ENCODE measurements at places on chromosomes 5 and 9.
A peak's percentile ranks its signal among the peaks of the same experiment; 100 is the strongest.

DNA sequence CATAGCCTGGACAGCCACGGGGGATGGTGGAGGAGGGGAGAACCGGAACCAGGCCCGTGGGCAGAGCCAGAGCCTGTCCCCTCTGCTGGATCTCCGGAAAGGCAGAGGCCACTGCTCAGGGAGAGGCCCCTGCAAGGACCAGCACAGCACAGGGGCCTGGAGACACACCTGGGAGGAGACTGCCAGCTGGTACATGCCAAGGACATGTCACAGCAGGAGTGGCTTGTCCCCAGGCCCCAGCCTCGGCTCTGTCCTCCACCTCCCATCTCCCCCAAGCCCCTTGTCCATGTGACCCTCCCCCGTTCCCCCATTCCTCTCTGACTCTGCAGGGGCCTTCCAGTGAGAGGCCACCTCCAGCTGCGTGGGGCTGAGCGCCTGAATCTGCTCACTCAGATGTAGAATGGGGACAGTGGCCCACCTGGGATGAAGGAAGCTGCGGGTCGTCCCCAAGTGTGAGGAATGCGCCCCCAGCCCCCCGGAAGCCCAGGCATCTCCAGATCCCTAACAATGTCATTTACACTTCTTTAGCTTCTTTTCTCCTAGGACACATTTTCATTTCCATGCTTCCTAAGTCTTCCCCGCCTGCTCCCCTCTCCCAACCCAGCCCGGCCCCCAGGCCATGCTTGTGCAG, 349.6 kb upstream of the IRX2 start:
- DNase-seq, result no peak

GRCh38 chr5:40681363-40682153, 1.8 kb downstream of the PTGER4 start:
- DNase-seq, result peak; percentile 55

DNA sequence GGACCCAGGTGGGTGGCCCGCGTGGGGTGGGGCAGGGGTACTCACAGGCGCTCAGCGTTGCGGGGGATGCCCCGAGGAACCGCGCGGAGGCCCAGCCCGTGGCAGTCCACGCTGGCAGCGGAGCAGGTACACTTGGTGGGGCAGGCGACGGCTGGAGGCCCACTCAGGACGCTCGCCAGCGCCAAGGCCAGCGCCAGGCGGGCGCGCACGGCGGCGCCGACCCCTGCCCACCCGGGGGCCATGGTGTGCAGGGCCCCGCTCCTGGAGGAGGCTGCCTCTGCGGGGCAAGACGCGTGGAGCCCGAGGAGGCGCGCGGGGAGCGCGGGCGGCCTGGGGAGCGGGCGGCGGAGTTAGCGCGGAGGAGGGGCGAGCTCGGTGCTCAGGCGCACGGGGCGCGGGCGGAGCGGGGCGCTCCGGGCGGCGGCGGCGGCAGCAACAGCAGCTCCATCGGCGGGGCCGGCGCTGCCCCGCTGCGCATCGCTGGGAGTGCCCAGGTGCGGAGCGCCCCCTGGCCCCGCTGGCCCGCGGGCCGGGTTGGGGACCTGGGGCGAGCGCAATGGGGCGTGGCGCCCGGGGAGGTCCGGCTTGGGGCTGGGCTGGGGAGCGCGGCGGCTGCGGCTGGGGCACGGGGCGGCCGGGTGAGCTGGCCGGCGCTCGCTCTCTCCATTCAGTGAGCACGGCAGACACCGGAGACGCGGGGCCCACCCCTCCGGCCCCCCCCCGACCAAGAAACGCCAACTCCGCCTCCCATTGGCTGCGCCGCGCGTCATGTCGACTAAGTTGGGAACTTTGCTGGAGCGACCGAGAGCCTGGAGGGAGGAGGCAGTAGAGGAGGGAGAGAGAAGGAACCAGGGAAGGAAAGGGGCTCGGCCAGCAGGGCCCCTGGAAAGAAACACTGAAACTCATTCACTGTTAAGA, at the start of gene SLIT3:
SLIT3 (minus strand) TSS at position 672 of the 918 bp plus-strand sequence; CDS start at position 242, 430 bp downstream.
- no peak for DNase-seq

- DNase-seq, result no peak
These were observed 144.6 kb downstream of the CCDC171 start for GRCh38 chr9:15697446-15697851.

DNA sequence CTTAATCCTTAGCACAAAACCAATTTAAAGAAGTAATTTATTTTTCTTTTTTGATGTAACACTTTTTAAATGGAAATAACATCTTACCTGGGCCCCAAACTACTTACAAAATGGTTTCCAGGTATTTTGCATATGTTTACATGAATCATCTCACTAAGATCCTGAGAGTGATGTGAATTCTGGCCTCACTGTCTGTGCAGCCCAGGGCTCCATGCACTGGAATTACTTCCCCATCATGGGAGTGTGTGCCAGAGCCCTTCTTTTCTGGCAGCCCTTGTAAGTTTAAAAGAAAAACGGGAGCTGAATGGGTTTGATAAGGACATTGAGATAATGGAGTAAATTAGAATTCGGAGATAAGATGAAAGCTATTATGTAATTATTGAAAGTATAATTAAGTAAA, 12.2 kb upstream of the F2R start:
- DNase-seq, result no peak

- no peak for DNase-seq
These were observed 21.2 kb upstream of the ROPN1L start for GRCh38 chr5:10420468-10420867.

- DNase-seq, result no peak
These were observed 111.5 kb downstream of the TRIO start for GRCh38 chr5:14254686-14255085.

DNA sequence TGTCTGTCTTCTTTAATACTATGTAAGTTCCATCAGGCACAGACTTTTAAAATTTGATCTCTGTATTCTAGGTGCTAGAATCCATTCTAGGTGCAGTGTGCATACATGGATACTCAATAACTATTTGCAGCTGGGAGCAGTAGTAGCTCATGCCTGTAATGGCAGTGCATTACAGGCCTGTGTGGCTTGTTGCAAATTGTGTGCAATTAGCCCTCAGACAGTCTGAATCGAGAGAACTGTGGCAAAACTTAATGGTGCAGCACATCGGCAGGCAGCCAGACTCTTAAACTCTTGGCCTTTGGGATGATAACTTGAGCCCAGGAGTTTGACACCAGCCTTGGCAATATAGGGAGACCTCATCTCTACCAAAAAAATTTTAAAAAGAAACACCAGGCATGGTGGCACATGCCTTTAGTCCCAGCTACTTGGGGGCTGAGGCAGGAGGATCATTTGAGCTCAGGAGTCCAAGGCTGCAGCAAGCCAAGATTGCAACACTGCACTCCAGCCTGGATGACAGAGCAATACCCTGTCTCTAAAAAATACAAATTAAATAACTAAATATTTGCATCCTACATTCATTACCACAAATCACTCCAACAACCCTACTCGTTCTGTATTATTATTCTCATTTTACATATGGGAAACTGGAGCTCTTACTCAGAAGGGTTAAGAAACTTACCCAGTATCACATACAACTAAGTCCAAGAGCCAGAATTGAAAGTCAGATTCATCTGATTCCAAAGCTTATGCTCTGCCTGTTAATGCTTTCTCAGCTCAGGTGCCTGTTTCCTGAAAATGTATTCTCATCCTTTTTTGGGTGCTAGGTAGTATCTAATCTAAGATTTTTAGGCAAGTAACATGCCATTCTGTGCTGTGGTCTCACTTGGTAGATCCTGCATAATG, 30.1 kb downstream of the PRKACG start:
- DNase-seq, result no peak

DNA sequence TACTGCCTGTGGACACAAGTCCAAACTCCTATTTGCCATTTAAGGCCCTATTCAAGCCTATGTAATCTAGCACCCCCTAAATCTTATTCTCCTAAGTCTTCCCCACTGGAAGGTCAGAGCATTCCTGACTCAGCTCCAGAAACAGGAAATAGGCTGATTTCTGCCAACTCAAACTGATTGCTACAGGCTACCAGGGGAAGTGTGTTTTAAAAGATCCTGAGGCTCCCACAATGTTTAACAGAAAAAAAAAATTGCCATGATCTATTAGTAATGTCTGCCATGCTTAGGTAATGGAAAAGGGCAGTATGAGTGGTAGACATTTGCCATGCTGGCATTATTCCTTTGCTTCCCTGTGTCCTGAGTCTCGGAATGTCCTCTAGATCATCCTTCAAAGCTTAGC, 65.8 kb upstream of the BRINP1 start:
- no peak for DNase-seq

- DNase-seq, result no peak
These were observed 195.7 kb upstream of the CCNH start for GRCh38 chr5:87608385-87608784.

DNA sequence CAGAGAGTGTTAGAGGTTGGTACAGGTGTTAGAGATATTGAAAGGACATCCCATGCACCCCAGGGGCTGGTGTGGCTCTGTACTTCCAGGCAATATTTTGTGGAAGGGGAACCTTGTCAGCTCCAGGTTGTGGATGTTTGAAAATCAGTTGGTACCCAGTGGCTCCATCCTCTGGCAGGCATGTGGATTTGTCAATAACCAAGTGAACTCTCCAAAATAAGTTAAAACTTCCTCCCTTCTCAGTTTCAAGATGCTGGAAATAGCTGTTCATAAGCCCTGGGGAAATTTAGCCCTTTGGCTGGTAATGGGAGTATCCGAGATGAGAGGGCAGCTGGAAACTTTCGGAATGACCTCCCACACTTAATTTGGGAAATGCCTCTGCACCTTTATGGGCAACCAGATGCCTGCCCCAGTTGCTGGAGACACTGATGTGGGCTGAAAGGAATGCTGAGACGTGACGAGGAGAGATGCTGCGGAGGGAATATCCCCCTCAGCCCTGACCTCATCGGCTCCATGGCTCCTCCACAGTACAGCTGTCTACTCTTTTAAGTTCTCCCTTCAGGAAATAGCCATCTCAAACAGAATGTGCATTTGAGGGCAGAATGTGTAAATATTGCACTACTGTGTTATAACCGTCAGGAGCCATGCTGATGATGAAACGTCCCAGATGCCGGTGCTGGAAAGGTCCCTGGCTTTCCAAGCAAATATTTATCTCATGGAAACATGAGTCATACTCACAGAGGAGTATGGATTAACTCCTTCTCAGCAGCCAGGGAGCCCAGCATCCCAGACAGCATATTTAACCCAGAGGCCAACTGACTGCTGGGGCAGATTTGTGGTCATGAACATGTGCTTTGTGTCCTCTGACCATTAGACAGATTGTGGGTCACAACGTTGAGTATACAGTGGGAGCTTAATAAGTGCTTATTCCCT, 29.5 kb downstream of the TGFBI start:
- DNase-seq, result no peak

DNA sequence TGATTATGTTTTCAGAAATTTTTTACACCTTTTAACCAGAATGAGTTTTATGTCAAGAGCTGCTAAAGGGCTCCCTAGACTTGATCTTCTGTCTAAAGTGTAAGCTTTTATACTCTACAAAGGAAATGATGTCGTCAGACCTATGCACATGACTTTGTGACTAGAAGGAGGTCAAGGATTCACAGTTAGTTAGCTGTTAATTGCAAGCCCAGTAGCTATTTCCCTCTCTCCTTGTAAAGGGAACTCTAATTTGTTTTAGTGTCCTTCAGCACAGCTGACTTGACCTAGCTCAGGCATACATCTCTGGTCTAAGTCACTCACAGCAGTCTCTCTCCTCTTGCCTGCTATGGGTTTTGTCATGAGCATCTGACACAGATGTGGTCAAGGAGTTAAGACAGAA, 173.5 kb upstream of the NREP start:
- no peak for DNase-seq

GRCh38 chr5:15785531-15785981, 285.6 kb downstream of the FBXL7 start:
- DNase-seq, result no peak

- no peak for DNase-seq
These were observed 26.3 kb upstream of the NDFIP1 start for GRCh38 chr5:142082182-142082781.

- DNase-seq, result no peak
These were observed 58.7 kb upstream of the RGMB start for GRCh38 chr5:98714710-98715288.

DNA sequence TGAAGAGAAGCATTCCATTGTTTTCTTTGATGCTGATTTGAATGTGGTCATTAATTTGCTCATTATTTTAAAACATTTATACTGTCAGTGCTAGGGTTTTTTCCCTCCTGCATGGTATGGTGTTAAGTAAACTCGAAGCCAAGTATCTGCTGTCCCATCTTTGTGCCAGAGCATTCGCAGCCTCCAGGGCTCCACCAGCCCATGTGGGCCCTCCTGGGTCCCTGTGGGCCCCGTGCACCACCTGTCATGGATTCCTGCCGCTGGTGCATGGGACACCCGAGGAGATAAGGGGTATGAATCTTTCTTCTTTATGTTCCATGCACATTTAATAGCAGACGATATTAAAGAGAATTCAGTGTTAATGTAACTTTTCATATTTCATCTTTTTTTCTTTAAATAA, 95.1 kb downstream of the TRIO start:
- no peak for DNase-seq

GRCh38 chr5:127884416-127884815, 181.2 kb downstream of the CCDC192 start:
- DNase-seq, result no peak

DNA sequence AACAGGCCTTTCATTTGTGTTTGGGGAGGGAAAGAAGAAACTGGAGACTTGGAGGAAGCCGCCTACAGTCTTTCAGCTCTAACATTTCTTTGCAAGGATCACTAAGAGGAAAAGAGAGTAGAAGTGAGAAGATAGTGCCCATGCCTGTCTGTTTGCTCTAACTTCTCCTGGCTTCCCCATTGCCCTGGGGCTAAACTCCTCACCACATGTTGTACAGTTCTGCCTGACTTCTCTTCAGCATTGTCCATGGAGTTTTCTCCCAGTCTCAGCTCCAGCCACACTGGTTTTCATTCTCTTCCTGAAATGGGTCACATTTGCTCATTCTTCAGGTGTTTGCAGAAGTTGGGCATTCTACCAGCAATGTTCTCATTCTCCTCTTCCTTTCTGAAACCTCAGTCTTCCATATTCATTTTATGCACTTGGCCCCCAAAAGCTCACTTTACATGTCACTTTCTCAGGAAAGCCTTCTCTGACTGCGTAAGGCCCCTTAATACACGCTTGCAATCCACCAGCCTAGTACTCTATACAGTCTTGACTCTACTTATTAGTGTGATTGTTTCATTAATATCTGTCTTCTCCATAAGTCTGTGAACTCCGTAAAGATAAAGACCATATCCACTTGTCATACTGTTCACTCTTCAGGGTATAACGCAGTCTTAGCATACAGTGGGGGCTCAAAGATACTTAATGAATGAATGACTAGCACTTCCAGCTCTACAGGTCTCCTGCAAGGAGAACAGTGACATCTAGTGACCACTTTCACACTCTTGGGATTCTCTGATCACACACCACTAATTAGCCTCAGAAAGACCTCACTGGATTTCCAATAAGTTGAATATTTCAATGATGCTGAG, 40.2 kb upstream of the TRIM32 start:
- DNase-seq, result no peak

Measured in stimulated activated CD8-positive, alpha-beta memory T cell treated with anti-CD3 and anti-CD28 coated beads, Interleukin-7, amount 100 ng/mL, for 4 hours (primary cell).